Activated CD4-positive, alpha-beta T cell treated with anti-CD3 and anti-CD28 coated beads, Interleukin-2, amount 10 ng/mL, durations not matched to agents 7 days and 5 days (primary cell): ENCODE measurements at places on chromosomes 12 and 14. TPM values are rescaled to one million over a fixed set of nuclear protein-coding genes. Genes with fewer than 3 reads are reported as not detected.

GRCh38 chr14:68552602-68553001, 240.3 kb downstream of the ZFP36L1 start:
- DNase-seq = no peak

DNA sequence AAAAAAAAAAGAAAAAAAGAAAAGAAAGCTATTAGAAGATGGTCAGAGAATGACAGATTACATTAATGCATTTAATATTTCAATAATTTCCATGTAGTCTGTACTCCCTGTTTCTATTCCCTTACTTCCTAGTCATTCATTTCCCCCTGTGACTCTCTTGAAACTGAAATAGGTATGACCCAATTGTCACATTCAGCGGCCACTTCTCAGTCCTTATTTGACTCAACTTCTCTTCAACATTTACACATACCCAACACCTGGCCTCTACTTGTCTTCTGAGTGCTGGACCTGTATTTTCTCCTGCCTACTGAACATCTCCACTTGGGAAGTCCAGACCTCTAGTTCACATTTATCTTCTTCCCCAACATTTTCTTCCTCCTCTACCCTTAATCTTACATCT, 7.2 kb downstream of the EEA1 start:
- no peak for DNase-seq

GRCh38 chr14:100049220-100049619, 16.0 kb upstream of the EVL start:
- DNase-seq = no peak

Gene NXPH4
- total RNA-seq = 0.29 TPM

GRCh38 chr14:23550131-23550811, 1.3 kb downstream of the ZFHX2 start:
- DNase-seq = no peak

Gene SERPINA6
- not detected for total RNA-seq
